ENCODE measurements at places on chromosomes 12 and 14.

GRCh38 chr14:57526942-57527341, 33.3 kb upstream of the CCDC198 start:
- DNase-seq, result no peak

GRCh38 chr14:68401855-68402254, 391.0 kb downstream of the ZFP36L1 start:
- DNase-seq, result peak; percentile 97

DNA sequence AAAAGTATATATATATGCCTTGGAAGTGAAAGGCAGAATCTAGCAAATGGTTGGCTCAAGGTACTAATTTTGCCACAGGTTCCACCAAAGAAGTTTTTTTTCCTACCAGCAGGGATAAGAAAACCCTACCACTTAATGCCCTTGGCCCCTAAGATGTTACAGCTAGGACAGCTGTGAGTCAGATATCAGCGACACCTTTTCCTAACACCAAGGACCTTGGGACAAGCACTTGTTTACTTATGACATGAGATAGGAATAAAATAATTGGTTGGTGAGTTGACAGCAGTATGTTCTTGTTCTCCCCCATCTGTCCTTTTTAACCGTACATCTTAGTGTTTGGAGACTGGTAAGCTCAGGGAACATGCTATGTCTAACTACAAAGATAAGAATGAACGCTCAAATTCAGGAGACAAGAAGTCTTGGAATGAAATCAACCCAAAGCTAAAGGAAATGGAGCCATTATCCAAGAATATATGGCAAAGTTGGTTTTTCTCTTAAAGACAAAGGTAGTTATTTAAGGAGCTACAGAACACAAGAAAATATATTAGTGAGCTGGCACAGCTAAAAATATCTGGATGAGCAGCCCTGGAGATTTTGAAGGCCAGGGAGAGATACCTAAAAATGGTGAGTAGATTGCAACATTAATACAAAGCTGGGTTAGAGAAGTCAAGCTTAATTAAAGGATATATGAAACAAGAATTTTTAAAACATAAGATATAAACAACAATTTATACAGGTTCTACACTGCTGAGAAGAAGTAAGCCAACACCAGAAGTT, 126.8 kb downstream of the TMTC1 start:
- DNase-seq, result no peak

- DNase-seq, result no peak
Measured at GRCh38 chr14:105165761-105166485, 2.7 kb downstream of the JAG2 start.

DNA sequence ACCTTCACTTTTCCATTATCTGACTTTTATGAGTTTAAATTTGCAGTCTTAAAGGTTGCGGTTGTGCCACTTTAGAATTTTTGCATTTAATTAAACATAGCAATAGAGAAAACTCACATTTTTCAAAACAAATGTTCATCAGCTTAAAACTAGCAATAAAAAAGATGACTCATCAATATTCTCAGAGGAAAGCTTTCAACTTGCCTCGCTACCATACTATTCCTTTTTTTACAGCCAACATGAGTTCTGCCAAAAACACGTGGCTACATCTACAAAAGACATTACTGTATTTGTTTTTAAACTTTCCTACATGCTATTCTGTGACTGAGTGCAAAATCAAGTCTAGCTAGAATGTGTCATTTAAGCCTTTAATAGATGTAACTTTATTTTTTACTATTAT, 497.1 kb downstream of the RPS29 start:
- no peak for DNase-seq
